ENCODE measurements at places on chromosomes 12 and 14.

GRCh38 chr14:84991021-84991420, 538.9 kb upstream of the FLRT2 start:
- no peak for DNase-seq

- DNase-seq: no peak
These were observed 2.6 kb upstream of the JAG2 start for GRCh38 chr14:105171004-105171673.

GRCh38 chr14:78927261-78927660, 757.1 kb downstream of the NRXN3 start:
- no peak for DNase-seq

DNA sequence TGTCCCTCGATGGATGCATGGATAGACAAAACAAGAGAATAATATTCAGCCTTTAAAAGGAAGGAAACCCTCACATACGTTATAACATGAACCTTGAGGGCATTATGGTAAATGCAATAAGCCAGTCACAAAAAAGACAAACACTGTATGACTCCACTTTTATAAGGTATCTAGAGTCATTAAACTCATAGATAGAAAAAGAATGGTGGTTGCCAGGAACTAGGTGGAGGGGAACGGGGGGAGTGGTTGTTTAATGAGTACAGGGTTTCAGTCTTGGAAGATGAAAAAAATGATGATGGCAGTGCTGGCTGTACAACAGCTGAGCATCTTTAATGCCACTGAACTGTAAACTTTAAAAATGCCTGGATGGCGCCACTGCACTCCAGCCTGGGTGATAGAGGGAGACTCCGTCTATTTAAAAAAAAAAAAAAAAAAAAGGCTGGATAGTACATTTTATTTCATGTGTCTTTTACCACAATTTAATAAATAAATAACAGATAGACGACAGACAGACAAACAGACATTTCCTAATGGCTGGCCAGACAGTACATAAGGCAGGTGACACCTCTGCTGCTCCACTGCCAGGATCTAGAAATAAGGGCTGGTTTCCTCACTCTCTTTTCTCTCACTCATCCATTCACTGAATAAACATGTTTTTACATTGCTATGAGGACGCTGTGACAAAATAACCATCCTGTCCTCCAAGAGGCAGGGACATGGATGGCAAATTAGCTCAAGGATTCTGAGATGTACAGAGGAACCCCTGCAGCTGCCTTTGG, 118.8 kb downstream of the FOXN3 start:
- DNase-seq: no peak

DNA sequence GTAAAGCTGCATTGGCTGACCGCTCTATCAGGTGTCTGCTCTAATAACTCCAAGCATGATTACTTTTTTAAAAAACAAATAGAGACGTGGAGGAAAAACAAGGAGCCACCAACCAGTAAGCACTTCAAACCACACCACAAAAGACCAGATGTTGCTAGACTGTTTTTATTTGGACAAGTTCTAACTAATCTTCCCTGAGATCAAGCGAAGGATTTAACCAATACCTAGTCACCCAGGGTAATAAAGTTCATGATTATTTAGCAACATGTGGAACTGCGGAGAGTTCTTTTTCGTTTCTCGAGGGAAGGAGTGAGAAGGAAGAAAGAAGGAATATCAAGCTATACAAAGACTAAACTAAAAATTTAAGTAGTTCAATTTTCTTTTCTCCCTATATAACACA, 288.1 kb downstream of the DUSP6 start:
- no peak for DNase-seq

All from stimulated activated CD8-positive, alpha-beta memory T cell treated with anti-CD3 and anti-CD28 coated beads, Interleukin-4, amount 100 ng/mL, for 1 hour (primary cell).